Stimulated activated CD4-positive, alpha-beta T cell treated with anti-CD3 and anti-CD28 coated beads, TNF-alpha, amount 100 ng/mL, for 4 hours (primary cell): ENCODE measurements at places on chromosomes 12 and 14.
A peak's percentile ranks its signal among the peaks of the same experiment; 100 is the strongest.

- no peak for DNase-seq
Observed at GRCh38 chr12:126493366-126494108, 1428.3 kb downstream of the AACS start.

GRCh38 chr12:47763481-47764346 lies 5.0 kb upstream of the RAPGEF3 start:
- DNase-seq = no peak

GRCh38 chr12:105267711-105268110 lies 31.7 kb upstream of the APPL2 start:
- DNase-seq = no peak

- no peak for DNase-seq
Observed at GRCh38 chr12:30631740-30632139, 63.9 kb downstream of the IPO8 start.

GRCh38 chr14:99075061-99075460 lies 196.9 kb downstream of the BCL11B start:
- no peak for DNase-seq

GRCh38 chr12:62123721-62124203 lies 136.4 kb upstream of the USP15 start:
- DNase-seq = peak; percentile 0

DNA sequence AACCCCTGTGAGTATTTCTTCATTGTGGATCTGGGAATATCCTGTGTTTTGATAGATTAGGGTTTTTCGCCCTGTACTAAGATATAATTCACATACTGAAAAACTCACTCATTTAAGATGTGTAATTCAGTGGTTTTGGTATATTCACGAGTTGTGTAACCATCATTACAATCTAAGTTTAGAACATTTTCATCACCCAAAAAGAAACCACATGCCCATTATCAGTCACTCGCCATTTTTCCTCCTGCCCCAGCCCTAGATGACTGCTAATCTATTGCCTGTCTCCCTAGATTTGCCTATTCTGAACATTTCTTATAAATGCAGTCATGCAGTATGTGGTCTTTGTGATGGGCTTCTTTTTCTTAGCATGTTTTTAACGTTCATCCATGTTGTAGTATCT lies 67.9 kb upstream of the ATF1 start:
- no peak for DNase-seq

GRCh38 chr14:69315301-69315700 lies 55.3 kb downstream of the GALNT16 start:
- no peak for DNase-seq

DNA sequence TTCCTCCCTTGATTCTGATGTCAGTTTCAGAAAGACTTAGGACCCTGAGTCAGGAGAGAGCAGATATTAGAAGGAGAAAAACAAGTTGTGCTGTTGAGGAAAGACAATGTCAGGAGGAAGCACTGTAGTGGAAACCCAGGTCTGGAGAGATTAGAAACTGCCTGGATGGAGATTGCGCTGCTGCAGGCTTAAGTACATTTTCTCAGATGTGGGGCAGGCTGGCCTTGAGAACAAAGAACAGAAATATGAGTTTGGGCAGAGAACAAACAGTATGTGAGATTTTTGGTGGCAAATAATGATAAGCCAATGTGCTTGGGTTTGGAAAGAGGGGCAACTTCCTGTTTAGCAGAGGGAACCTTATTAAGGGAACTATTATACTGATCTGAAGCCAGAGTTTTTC lies 74.3 kb upstream of the PRMT8 start:
- no peak for DNase-seq

DNA sequence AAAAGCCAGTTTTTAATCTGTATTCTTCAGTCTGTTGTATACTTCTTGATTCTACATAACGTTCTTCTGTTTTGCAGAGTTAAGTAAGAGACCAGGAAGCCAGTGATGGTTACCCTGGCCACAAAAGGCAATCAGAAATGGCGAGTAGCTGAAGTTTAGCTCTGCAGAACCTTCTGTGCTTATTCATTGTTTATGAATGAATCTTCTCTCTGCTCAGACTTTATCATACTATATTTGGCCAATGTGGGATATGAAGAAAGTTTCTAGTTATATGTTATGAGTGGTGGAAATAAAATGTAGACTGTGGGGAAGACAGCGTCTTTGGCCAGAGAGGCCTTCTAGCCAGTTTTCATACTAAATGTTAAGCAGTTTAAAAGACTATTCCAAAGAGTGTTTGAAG lies 249.9 kb upstream of the RGS6 start:
- DNase-seq = no peak
